ENCODE measurements at places on chromosomes 2 and 18. TPM values are rescaled to one million over a fixed set of nuclear protein-coding genes. Genes with fewer than 3 reads are reported as not detected.

The NOP58 gene
- 18.8 TPM for total RNA-seq

The ACMSD gene
- 123 TPM for total RNA-seq

DNA sequence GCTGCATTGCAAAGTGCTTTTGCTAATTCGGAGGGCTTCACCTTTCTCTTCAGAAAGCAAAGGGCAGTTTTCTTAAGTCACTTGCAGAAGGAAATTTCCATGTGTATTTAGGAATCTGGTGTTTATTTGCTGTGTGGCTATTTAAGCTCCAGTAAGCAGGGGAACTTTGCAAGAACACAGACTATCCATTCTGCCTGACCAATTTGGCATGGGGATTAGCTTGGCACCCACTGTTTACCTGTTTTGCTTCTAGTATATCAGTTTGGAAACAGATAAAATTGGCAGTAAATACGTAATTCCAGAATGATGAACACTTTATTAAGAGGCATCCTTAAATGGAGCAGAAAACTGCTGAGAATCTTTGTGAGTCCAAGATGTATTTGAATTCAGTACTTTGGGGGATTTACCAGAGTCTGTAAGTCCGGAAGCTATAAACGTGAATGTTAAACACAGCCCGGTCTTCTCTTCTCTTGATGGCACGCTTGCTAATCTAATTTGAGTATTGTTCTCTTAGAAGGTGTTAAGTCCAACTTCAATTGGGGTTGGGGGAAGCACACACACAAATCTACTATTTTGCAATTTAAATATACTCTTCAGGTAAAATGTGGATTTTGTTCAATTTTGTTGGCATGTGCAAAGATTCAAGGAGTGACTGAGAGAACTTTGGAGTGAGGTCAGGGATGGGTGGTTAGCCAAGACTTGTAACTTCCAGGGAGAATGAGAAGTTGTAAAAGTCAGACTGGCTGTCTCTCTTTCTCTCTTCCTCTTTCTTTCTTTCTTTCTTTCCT is 650 bp downstream of the ACKR3 start:
- no peak for DNase-seq

DNA sequence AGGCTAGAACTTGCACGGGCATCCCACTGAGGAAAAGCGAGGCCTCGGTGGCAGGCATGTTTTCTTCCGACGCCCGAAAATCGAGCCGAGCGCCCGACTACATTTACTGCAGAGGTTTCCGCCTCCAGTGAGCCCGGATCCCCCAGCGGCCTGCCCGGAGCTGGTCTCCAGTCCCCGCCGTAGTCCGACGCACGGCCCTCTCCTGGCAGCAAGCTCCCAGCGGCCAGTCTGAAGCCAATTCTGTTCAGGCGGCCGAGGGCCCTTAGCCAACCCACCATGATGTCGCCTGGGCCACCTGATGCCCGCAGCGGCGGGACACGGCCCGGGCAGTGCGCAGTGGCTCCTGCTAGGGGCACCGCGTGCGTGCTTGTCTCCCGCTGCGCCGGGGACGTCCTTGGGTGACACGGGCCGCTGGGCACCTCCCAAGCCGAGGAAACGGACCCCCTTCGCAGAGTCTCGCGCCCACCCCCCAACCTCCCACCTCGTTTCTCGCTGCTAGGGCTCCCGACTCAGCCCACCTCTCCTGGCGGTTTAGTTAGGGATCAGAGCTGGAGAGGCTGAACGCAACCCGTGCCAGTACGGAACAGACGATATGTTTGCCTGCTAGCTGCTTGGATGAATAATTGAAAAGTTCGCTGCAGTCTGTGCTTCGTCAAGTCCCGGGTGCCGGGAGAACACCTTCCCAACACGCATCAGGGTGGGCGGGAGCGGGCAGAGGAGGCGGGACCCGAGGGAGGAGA is 5.3 kb downstream of the ONECUT2 start:
- no peak for DNase-seq

DNA sequence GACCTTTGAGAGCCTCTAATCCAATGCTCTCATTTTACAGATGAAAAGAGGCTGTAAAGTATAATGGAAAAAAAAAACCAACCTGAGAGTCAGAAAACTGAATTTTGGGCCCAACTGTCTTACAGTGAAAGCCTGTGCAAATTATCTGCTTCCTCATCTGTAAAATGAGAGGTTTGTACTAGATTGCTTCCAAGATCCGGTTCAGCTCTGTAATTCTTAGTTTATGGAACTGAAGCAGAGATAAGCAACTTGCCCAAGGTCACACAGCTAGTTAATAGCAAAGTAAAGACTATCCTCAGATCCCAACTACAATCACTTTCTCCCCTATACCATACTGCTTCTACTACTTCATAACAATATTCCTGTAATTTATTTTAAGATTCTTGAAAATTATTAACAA is 6.3 kb downstream of the TLK1 start:
- no peak for DNase-seq

DNA sequence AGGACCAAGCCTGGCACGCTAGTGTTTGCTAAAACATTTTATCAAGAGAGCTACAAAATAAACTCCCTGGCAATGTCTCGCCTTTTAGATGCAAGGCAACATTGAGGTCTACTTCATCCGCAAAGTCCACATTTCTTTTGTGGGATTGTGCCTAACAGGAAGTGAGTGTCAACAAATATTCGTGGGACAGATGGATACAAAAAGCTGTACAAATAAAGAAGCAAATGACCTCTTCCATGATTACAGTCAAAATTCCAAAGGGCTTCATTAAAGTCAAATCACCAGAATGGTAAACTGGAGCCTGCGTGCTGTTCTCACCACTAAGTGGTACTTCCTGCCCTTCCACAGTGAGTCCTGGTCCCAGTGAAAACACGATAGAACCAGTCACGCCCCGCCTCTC is 40.4 kb downstream of the L3MBTL4 start:
- DNase-seq, result no peak

The TMEM37 gene
- total RNA-seq, result 85.7 TPM

GRCh38 chr18:25353080-25353479 is 1.1 kb upstream of the ZNF521 start:
- no peak for DNase-seq

DNA sequence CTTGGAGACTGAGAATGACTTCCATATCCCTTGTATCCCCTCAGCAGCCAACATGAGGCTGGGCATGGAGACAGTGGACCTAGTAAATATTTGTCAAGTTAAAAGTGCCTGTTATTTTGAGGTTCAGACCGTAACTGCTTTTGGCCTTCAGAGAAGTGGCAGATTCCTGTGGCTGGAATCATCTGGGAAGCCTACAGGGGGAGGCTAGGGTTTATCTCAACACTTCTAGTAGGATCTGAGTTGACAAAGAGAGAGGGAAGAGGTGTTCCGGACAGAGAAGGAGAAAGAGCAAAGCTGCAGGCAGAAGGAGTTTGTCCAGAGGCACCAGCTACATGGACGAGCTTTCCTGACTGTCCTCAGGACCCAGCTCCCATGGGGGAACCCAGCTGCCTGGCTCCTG is 27.0 kb downstream of the SLC14A2 start:
- no peak for DNase-seq

- DNase-seq, result no peak
Measured at GRCh38 chr2:119731983-119732382, 27.7 kb upstream of the PTPN4 start.

- DNase-seq, result no peak
Measured at GRCh38 chr2:821546-821945, 129.1 kb upstream of the SNTG2 start.

The RAD51AP2 gene
- 0.30 TPM for total RNA-seq
